Stromal cell of bone marrow (primary cell): ENCODE measurements at places on chromosomes 4 and X.

DNA sequence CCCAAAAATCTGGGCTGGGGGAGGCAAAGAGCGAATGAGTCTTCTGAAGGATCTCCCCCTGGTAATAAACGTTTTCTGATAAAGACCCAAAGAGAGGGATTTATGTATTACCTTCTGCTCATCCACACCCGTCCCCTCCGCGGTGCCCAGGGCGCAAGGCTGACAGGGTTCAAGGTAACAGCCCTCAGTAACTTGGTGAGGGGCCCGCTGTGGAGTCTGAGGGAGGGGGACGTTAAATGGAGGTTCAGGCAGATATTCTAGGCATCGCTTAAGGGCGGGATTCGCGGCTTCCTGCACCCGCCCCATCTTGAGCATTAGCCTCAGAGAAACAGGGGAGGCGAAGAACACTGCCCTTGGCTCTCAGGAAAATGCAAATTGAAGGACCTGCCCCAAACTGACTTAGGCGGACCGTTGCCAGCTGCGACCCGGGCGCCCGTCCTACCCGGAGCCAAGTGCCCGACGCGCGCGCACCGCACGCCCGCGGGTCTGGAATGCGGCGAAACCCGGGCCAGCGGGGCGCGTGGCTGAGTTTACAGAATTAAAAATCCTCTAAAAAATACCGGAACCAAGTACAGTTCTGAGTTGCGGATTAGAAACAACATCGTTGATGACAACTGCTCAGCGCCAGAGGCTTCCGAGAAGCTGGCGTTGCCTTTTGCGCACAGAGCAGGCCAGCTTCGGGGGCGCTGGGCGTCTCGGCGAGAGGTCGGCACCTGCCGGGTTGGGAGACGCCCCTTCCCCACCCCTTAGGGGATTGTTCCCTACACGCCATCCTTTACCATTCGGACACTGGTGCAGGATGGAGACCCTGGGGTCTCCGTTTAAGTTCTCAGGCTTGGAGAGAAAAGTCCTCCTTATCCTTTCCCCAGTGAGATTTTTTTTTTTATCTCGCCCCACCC, 2.8 kb downstream of the HELT start:
- DNase-seq, result no peak

DNA sequence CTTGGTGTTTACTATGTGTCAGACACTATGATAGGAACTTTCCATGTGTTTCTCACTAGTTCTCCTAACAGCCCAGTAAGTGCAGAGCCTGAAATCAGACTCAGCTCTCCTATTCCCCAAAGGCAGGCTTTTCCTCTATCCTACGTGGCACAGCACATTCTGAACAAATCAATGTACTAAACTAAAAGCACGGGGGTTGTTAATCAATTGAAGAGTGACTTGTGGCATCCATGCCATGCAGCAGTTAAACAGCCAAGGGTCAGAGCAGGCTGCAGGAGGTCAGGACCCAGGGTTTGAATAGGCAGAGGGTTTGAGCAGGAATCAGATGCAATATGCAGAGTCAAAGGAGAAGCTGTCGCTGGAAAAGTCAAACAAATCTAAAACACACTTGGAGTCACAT, 289.7 kb upstream of the LDB2 start:
- DNase-seq, result no peak

DNA sequence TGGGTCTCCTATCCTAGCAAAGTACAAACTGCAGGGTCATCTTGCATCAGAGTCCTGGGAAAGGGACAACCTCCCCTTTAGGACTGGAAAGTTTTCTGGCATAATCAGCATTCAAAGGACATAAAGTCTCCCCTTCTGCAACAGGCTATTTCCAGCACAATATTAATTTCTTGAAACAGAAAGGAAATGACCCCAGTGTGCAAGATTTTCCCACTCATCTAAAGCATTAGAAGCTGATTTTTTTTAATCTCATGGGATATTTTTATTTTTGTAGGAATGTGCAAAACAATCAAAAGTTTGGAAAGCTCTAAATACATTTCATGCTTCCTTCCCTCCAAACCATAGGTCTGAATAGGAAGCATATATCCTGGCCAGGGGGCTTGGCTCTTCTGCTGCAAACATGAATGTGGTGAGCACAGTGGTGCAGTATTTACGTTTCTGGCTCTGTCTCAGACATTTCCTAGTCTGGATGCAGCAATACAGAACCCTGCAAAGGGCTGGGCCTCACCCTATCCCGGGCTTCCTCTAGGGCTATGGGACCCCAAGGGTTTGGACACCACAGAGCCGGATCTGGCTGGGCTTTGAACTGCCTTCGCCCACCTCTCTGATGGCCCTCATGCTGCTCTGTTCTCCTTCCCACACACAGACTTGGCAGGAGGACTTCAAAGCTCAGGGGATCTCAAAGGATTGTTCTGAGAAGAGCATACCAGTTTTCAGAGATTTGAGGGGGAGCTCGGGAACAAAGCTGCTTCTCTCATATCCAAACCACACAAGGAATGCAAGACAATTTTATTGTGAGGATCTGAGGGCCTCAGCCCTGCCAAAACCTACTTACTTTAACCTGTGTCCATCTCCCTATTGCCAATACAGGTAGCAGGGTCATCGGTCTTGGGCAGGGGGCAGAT, 64.9 kb downstream of the POLR2B start:
- peak; percentile 69 for DNase-seq

DNA sequence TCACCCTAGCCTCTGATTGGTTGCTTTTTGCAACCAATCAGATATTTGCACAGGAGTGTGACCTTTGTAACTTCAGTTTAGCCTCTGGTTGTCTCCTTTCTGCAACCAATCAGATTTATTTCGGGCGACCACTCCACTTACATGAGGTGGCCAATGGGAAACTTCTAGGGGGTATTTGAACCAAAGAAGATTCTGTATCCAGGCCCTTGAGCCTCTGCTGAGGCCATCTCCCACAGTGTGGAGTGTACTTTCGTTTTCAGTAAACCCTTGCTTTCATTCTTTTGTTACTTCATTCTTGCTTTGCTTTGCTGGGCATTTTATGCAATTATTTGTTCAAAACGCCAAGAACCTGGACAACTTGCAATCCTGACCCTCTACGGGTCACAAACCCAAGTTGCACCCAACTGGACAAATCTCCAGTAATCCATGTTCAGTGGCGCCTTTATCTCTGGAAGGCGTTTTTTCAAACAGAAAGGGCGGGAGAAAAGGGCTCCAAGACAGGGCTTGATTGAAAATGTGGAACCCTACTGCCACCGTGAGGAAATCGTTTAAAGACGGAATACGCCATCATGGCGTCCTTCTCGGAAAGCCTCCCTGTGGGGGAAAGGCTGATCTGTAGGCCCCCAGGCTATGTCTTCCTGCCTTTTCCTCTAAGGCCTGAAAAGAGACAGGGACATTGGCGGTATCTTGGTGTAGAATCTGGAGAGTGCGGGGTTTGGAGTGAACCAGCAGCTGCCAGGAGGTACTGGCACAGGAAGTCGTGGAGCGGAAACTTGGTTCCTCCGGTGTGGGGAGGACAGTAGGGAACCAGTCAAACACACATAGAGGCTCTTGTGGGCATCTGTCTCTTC, 184.6 kb downstream of the OR13H1 start:
- DNase-seq, result peak; percentile 71

GRCh38 chr4:158208963-158209640, 1.2 kb upstream of the TMEM144 start:
- DNase-seq, result no peak

GRCh38 chr4:1565598-1566295, 118.4 kb downstream of the FAM53A start:
- DNase-seq, result no peak

- DNase-seq, result no peak
These were observed 39.8 kb downstream of the DCTD start for GRCh38 chr4:182877326-182877883.

DNA sequence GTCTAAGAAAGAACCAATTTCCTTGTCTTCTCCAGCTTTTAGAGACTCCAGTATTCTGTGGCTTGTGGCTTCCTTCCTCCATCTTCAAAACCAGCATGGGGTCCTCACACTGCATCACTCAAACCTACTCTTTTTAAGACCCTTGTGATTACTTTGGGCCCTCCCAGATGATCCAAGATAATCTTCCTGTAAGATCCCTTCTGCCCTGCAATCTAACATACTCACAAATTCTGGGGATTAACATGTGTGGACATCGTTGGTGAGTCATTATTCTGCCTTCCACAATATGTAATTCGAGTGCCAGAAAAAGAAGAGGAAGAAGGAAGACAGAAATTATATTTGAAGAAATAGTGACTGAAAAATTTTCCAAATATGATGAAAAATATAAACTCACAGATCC, 47.9 kb downstream of the BEND4 start:
- no peak for DNase-seq

- no peak for DNase-seq
These were observed 121.3 kb downstream of the EGF start for GRCh38 chr4:110034026-110034393.

DNA sequence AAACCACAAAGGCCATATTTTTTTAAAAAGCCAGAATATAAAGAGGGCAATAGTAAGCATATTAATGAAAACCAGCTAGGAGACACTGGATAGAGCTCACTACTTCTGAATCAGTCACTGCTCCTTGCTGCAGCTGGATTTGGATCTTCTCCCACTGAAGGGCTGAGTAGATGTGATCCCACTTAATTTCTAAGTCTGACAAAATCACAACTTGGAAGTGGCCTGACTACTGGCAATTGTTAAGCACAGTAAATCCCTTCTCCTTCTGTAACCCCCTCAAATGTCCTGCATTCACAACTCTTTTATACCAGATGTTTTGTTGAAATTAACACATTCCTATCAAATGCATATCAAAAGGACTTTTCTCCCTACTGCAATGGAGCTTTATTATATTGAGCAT, 72.9 kb downstream of the AMMECR1 start:
- DNase-seq, result no peak

DNA sequence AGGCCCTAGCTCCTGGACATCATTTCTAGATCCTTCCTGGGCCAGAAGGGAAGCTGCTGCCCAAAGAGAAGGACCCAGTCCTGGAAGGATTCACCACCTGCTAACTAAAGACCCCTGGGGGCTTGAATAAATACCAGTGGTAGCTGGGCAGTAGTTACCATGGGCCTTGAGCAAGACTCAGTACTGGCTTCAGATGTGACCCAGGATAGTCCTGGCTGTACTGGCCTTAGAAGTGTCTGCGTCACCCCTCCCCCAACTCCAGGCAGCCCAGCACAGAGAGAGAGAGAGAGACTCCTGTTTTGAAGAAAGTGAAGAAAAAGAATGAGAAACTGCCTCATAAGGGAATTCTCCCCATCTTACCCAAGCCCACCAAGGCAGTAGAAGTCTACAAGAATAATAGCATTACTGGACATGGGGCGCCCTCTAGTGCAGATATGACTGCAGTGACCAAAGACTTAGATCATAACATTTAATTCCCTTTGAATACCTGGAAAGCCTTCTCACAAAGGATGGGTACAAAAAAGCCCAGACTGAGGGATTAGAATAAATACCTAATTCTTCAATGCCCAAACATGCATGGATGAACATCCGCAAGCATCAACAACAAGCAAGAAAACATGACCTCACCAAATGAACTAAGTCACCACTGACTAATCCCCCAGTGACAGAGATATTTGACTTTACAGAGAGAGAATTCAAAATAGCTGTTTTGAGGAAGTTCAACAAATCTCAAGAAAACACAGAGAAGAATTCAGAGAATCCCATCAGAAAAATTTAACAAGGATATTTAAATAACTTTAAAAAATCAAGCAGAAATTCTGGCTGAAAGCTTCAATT, 171.8 kb downstream of the HNRNPD start:
- peak; percentile 4 for DNase-seq

DNA sequence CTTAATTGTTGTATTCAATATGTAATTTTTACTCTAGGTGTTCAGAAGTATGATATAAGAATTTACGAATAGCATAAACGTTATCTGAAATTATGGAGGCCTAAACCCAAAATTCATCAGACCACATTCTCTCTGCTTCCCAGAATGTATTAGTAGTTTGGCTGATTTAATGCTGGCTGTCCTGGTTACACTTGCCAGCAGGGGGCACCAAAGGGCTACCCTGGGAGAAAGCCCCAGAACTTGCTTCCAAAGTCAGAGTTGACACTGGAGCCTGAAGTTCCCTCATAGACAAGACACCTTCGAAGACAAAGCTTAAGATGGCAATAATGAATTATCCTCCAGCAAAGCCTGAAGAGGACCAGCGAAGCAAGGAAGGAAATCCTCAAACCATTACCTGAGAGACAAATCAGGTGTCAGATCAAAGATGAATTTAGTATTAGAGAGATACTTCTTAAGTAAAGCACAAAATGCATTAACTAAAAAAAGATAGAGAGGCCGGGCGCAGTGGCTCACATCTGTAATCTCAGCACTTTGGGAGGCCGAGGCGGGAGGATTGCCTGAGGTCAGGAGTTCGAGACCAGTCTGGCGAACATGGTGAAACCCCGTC, 11.3 kb upstream of the ANOS1 start:
- no peak for DNase-seq

DNA sequence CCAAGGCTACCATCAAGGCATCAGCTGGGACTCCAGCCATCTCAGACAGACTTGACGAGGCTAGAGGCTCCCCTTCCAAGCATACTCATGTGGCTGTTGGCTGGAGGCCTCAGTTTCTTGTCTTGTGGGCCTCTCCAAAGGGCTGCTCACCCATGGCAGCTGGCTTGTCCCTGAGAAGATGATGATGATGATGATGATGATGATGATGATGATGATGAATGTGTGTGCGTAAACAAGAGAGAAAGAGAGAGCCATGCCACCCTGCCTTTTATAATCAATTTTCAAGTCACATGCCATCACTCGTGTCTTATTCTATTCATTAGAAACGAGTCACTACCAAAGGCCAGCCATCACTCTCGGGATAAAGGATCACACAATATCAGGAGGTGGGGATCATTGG, 60.5 kb upstream of the ADGRG2 start:
- no peak for DNase-seq

- no peak for DNase-seq
These were observed 1563.4 kb downstream of the C4orf33 start for GRCh38 chr4:130659320-130659719.

DNA sequence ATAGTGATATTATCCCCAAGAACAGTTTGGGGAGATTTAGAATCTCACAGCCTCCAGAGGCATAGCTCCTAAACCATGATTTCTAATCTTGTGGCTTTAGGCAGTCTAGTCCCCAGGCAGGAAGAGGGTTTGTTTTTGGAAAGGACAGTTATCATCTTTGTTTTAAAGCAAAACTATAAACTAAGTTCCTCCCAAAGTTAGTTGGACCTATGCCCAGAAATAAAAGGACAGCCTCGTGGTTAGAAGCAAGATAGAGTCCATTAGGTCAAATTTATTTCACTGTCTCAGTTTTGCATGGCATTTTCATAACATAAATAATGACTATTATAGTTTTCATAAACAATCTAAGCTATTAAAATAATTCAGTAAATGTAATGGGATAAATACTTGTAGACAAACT, 120.5 kb downstream of the MAGEC2 start:
- DNase-seq, result no peak

- DNase-seq, result no peak
These were observed 22.5 kb upstream of the GPR34 start for GRCh38 chrX:41666251-41666650.
